ENCODE measurements at places on chromosomes 4 and X. TPM values are rescaled to one million over a fixed set of nuclear protein-coding genes. Genes with fewer than 3 reads are reported as not detected.

The CT45A3 gene
- not detected for total RNA-seq

The RHOXF1 gene
- total RNA-seq, result not detected

The FMR1NB gene
- total RNA-seq, result not detected

- no peaks in the 10 kb centered on the region for H3K4me1 ChIP-seq
- no peaks in the 10 kb centered on the region for H3K36me3 ChIP-seq
- H3K27me3 ChIP-seq, result no peaks in the 10 kb centered on the region
- no peak for DNase-seq
- no peak overlapping the region for H3K4me3 ChIP-seq
- H3K27ac ChIP-seq, result no peak overlapping the region
Observed at GRCh38 chr4:111775556-111776297, 369.5 kb upstream of the FAM241A start.

GRCh38 chr4:114752391-114753165 is 154.0 kb downstream of the UGT8 start:
- H3K4me1 ChIP-seq, result no peaks in the 10 kb centered on the region
- H3K27me3 ChIP-seq, result no peaks in the 10 kb centered on the region
- DNase-seq, result no peak

DNA sequence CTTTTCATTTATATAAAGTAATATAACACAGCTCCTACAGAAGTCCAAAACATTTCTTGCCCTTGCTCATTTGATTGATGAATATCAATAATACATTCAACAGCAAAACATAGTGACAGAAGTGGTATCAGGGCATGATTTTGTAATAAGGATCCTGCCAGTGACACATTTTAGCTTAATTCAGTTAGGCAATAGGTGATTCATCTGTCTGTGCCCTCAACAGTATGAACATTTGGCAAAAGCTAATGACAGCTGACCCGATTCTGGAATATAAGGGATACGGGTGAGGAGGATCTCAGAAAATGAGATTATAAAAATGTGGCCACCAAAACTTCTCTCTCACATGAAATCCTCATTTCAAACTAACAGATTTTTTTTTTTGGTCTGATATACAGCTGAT is 294.0 kb downstream of the CAMK2D start:
- no peaks in the 10 kb centered on the region for H3K27me3 ChIP-seq
- peaks cover 33% of the 10 kb centered on the region for H3K4me1 ChIP-seq
- DNase-seq, result no peak
- H3K27ac ChIP-seq, result peak overlapping the region; percentile 66
- H3K4me3 ChIP-seq, result no peak overlapping the region

GRCh38 chr4:17469931-17470674 is 41.8 kb downstream of the QDPR start:
- H3K36me3 ChIP-seq, result no peaks in the 10 kb centered on the region
- no peaks in the 10 kb centered on the region for H3K4me1 ChIP-seq
- no peaks in the 10 kb centered on the region for H3K27me3 ChIP-seq

- H3K27me3 ChIP-seq, result no peaks in the 10 kb centered on the region
Observed at GRCh38 chrX:97328853-97329390, 445.2 kb downstream of the RPA4 start.

DNA sequence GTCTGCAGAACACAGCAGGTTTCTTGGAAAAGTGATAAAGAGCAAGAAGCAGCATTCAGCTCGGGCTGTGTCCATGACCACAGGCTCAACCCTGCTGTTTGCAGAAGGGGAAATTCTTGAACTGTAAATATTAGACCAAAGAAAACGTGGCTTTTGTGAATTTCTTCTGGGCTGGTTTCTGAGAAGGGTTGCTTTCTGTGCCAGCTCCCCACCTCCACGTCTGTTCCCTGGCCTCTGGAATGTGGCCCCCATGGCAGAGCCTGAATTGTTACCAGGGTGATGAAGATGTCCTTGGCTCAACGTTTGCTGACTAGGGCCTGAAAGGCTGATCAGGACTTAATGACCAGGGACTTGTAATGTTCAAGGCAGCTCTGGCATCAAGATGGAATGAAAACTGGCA is 116.0 kb downstream of the CPEB2 start:
- H3K4me1 ChIP-seq, result 0 out of 2 replicates have a peak, but pooled peaks cover 3% of the 10 kb centered on the region
- H3K4me3 ChIP-seq, result no peak overlapping the region
- H3K27ac ChIP-seq, result no peak overlapping the region
- no peaks in the 10 kb centered on the region for H3K27me3 ChIP-seq
- H3K36me3 ChIP-seq, result no peaks in the 10 kb centered on the region
